GM19239 (cell line): ENCODE measurements at places on chromosomes 3 and 15.

- DNase-seq: no peak
These were observed 80.8 kb downstream of the GHSR start for GRCh38 chr3:172367205-172368105.

DNA sequence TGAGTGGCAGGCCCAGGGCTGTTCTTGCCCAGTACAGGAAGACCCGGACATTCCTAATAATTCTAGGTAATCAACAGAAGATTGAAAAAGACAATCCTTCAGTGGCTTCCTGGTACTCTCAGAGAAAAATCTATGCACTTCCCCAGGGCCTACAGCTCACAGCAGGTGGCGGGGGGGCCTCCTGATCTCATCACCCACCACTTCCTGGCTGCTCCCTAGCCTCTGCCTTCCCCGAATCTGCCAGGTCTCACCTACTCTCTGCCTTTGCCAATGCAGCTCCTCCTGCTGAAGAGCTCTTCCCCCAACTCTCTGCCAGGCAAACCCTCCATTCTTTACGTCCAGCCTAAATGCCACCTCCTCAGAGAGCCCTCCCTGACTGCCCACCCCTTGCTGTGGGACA lies 37.5 kb downstream of the EHD4 start:
- no peak for DNase-seq

DNA sequence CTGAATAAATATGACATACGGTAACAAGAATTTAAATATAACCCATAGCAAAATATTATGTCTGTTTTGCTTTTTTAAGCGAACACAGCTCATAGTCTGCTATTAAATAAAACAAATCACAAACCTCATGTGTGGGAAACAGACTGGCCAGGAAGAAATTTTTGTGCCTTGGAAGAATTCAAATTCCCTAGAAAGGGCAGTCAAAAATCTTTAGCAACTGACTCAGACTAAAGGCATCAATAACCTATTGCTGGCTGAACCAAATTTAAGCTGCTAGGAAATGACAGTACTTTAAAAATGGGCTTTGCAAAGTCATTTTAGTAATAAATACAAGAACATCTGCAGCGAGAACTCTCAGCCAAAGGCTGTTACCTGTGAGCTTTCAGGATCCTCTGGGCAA lies 151.4 kb downstream of the PLD1 start:
- no peak for DNase-seq

GRCh38 chr3:16304061-16305010 lies 39.3 kb downstream of the OXNAD1 start:
- no peak for DNase-seq

- DNase-seq: no peak
These were observed 35.7 kb upstream of the ABHD17C start for GRCh38 chr15:80659375-80659774.

DNA sequence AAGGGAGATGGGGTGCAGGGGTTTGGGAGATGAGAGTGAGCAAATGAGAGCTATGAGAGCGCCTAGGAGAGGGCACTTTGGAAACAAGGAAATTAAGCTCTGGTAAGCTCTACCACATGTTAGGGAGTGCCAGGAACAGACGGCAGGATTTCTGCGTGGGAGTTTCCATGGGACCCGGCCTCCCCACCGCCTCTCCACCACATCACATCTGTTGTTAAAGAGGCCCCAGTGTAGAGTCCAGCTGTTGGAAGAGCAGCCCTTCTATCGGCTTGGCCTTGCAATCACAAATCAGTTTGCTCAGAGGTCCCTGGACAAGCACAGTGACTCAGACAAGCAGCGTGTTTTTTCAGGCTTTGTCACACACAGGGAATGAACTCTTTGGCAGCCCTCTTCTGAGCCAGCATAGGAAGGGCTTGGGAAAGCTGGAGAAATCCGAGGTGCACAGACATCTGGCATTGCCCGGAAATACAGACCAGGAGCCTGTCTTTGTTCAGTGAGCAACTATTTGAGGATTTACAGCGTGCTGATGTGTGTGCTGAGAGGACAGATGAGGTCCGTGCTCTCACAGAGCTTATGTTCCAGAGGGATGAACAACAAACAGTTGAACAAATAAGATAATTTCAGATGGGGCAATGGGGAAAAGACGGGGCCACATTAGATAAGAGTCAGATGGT lies 370.6 kb upstream of the PROK2 start:
- no peak for DNase-seq

- no peak for DNase-seq
These were observed 50.3 kb downstream of the PSMD6 start for GRCh38 chr3:63972987-63973386.

GRCh38 chr3:6578526-6578925 lies 282.4 kb upstream of the GRM7 start:
- DNase-seq: no peak

DNA sequence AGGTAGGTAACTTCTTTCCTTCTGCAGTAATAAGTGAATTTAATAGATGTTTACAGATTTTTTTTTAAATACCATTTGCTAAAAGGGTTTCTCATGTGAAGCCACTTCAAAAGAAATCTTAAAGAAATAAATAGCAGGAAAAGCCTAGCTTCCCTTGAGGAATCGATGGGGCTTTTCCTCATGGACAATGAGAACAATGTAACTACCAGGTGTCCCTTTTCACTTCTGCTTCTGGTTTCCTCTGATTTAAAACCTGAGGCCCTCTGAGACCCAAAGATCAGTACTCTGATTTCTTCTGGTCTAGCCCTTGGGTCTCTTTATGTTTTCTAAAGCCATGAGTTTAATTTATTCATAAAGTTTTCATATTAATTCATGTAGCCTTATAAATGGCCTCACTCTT lies 13.1 kb upstream of the TMEM42 start:
- no peak for DNase-seq

GRCh38 chr15:83845230-83845629 lies 191.3 kb downstream of the ADAMTSL3 start:
- no peak for DNase-seq

GRCh38 chr3:107753494-107753893 lies 230.7 kb downstream of the BBX start:
- no peak for DNase-seq

DNA sequence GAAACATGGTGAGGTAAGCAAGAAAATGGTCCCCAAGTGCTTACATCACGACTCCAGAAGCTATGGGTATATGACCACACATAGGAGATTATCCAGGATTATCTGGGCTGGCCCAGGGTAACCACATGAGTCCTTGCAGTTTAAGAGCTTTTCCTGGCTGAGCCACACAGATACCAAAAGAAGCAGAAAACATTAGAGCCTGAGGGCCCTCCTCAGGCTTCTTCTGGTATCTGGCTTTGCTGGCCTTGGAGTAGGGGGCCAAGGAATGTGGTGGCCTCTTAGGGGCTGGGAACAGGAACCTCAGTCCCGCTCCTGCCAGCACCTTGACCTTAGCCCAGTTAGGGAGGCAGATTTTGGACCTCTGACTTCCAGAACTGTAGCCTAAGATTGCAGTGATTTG lies 259.1 kb downstream of the KCNMB2 start:
- DNase-seq: no peak

DNA sequence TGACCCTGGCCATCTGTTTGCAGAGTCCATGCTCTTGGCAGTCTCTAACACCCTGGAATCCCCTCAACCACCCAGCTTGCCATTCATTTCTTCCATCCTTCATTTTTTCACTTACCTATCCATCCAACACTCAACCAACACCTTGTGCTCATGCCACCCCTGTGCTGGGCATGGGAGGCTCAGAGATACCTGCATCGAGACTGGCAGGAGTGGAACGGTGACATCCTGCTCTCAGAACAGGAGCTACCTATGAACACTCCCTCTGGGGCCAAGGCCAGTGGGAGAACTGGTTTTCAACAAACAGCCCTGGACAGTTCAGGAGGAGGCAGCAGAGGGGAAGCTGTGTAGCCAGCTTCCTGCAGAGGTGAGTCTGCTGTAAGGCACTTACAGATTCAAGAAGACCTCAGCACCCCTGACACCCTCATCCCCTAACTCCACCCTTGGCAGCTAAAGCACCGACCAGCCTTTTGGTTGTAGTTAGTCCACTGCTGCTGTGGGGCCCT lies 19.5 kb upstream of the ATP2B2 start:
- no peak for DNase-seq

DNA sequence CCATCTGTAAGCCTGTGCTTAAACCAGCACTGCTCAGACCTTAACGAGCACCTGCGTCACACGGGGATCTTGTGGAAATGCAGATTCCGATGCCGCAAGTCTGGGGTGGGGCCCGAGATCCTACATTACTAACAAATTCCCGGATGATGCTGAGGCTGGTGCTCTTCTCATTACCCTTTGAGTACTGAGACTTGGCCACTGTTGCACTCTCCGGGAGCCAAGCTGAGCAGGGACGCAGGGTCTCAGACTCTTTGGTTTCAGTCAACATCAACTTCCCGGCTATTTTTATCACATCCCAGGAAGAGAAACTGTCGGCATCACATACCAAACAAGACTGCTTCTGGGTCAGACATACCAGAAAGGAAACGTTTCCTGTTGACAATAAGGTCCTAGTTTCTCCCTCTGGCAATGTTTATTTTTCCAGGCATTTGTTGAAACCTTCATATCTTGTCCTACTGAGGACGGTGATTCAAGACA lies 276.6 kb downstream of the SHQ1 start:
- DNase-seq: no peak

DNA sequence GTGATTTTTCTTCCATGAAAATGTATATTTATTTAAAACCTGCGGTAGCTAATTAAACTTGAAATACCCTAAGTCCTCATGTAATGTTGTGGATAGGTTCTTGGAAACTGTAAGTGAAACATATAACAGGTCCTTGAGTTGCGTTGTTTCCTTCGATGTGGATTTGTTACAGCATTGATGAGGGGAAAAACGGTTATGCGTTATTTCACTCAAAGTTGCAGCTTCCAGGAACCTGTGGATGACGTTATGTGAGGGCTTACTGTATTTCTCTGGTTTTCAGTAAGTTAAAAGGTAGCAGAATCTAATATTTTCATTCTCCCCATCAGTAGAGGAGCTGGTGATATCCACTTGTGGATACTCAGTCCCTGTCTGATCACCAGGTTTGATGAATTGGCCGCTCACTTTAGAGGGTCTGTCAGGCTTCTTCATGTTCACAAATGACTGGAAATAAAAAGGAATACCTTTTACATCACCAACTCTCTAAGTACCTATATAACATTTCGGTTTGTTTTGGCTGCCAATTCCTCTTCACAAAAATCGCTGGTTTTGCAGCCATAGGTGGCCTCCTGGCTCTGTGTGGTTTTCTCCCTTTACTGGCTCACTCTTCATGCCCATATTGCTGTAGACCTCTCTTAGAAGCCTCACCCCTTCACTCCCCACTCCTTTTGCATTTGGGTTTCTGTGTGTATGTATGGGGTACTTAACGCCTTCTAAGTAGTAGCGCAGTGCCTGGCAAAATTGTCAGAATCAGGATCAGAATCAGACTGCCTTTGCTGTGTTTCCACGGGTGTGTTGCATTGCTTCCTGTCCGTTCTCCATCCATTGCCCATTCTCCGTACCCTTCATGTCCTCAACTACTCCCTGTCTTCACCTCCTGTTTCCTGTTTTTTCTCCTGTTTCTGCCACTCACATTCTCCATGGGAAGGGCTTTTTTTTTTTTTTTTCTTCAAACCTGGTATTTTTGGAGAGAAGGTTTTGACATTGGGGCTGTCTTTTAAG lies 112.6 kb downstream of the FNDC3B start:
- DNase-seq: no peak

- no peak for DNase-seq
These were observed 46.9 kb downstream of the ANKRD28 start for GRCh38 chr3:15750879-15751278.

GRCh38 chr15:58432401-58432800 lies 610 bp downstream of the LIPC start:
- no peak for DNase-seq

DNA sequence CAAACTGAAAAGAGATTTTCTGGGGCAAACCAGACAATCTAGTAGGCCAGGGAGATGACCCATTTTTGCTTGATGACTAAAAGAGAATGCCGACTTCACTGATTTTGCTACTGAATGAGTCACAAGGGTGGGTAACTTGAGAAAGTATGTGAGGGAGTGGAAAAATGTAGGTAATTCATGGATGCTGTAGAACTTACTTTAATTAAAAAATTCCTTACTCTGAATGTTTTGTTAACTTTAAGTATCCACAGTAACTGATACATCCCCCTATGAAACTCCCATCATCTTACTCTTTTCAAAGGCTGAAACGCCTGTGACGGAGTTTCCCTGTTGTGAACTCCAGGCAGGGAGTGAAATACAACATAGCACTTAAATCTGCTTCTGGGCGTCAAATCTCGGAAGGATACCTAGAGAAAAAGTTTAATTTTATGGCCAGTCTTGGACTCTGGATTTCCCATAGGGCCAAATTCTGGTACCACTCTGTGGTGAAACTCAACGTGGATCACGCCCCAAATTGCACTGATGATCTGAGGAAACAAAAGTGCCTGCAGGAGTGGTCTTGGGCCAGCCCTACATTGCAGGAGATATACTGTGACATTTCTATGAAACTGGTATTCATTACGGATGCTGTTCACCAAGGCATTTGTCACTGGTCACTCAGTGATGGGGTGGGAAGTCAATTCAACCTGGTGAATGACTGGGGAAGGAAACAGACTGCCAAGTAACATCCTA lies 24.0 kb downstream of the GOLIM4 start:
- DNase-seq: no peak

DNA sequence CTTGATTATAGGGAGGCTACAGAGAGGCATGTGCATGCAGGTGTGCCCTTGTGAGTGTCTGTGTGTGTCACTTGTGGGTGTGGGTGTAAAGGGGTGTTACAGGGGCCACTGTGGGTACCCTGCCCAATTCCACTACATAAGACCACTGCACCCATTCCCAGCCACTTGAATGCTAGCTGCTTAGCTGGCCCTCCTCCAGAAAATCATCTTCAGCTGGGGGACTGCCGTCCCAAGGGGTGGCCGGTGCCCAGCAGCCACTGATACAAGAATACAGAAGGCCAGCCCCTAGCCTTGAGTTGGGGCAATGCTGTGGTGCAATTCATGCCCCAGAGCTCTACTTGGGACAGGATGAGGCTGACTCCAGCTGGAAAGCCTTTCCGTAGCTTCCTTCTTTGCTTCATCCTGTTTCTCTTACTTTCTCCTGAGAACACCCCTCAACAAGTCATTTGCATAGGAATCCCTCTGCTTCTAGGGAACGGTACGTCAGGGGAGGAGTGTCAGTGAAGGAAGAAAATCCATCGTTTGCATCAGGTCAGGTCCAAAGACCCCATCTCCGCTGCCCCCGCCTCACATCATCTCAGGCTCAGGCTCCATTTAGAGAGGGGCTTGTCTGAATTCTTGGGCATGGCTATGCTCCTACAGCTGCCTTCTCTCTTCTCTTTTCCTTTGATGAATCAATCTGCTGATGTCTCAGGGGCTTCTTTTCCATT lies 72.0 kb downstream of the SCN5A start:
- no peak for DNase-seq

DNA sequence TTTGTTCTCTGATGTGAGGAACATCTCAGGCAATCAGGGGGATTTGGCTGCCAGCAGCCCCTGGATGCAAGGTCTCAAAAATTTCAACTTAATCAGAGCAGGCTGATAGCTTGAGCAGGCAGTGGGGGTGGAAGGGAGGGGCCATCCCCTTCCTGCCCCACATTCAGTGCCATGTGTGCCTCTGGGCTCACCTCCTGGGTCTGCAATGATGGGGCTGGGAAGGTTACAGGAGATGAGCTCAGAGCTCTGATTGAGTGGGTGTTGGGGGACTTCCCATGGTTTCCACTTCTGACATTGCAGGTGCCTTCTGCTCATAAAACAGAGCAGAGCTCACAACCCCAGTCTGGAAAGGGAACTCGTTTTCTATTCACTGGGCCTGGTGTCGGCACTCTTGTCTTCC lies 37.0 kb downstream of the PARP16 start:
- no peak for DNase-seq
